ENCODE measurements at places on chromosomes 11 and 22.

GRCh38 chr11:128285321-128285720 is 302.0 kb downstream of the ETS1 start:
- DNase-seq: no peak

- DNase-seq: no peak
Measured at GRCh38 chr11:73379189-73379880, 3.1 kb downstream of the RELT start.

DNA sequence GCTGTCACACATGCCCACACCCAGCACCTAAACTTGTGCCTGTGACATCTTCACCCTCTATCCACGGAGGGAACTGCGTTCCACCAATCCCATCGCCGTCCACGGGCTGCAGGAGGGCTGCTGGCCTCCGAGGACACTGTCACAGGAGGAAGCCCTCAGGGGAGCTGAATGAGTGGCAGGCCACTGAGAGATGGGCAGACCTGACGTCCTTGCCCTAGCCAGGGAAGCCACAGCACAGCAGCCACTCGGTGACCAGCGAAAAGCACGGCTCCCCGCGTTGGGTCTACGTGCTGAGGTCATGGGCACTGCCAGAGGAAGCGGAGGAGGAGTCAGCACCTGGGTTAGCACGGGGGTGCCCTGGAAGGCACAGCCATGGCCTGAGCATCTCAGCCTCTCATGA is 50.5 kb downstream of the IGSF9B start:
- DNase-seq: no peak

GRCh38 chr22:17164392-17165024 is 5.4 kb upstream of the HDHD5 start:
- no peak for DNase-seq

DNA sequence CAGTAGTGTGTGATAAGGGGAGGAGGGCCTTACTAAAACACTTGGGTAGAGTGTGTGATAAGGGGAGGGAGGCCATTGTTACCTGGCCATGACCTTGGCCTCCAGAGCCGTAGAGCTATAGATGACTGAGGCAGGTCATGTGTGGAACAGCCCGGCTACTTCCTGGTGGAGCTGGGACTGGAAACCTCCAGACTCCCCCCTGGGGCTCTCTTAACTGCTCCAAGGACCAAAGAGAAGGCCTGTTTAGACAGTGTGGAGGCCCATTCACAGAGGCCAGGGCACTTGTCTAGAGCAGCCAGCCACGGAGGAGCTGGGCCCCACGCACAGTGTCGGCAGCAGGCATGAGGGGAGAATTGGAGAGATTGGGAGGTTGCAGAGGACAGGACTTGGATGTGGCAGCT is 12.5 kb upstream of the MICALL1 start:
- DNase-seq: no peak

- no peak for DNase-seq
Measured at GRCh38 chr11:24866743-24867142, 369.9 kb downstream of the LUZP2 start.

DNA sequence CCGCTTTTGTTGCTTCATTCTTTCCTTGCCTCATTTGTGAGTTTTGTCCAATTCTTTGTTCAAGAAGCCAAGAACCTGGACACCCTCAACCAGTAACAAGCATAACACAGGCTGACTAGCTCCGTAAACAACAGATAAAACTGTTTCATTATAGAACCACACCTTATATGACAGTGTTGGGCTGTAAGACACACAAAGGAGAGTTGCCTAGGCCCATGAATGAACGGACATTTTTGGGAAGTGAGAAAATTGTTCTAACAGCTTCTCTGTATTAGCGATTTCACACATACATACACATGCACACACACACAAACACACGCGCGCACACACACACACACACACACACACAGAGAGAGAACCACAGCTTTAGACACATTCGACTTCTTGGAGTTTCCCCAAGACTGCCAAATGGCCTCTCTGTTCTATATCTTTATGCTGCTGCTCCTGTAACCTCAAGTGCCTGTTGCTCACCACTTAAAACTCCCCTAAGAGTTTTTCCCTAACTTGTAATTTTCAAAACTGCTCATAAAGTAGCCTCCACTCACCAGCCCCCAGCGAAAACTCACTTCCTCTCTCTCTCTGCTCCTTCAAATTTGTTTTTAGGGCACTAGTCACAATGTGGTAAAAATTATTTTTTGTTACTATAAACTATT is 35.9 kb downstream of the CTSC start:
- no peak for DNase-seq

DNA sequence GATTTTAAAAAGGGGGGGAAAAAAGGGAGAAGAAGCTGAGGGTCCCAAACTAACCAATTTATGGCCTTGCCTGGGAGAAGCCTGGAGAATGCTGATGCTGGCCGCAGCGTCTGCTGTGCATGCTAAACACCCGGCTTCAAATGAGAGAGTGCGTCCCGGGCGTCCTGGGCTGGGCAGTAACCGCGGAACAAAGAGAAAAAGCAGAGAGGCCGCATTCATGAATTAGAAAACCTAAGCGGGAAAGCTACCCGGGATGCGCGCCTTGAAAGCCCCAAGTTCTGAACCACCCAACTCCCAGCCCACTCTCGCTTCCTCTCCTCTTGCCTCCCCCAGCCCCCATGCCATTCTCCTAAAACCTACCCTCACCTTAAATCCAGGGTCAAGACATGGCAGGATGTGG is 6.5 kb downstream of the MN1 start:
- no peak for DNase-seq
